ENCODE measurements at places on chromosomes 1 and 21.

- DNase-seq: no peak
Observed at GRCh38 chr1:17233675-17234320, 15.1 kb upstream of the PADI3 start.

- no peak for DNase-seq
Observed at GRCh38 chr1:179087665-179088064, 5.8 kb downstream of the TOR3A start.

DNA sequence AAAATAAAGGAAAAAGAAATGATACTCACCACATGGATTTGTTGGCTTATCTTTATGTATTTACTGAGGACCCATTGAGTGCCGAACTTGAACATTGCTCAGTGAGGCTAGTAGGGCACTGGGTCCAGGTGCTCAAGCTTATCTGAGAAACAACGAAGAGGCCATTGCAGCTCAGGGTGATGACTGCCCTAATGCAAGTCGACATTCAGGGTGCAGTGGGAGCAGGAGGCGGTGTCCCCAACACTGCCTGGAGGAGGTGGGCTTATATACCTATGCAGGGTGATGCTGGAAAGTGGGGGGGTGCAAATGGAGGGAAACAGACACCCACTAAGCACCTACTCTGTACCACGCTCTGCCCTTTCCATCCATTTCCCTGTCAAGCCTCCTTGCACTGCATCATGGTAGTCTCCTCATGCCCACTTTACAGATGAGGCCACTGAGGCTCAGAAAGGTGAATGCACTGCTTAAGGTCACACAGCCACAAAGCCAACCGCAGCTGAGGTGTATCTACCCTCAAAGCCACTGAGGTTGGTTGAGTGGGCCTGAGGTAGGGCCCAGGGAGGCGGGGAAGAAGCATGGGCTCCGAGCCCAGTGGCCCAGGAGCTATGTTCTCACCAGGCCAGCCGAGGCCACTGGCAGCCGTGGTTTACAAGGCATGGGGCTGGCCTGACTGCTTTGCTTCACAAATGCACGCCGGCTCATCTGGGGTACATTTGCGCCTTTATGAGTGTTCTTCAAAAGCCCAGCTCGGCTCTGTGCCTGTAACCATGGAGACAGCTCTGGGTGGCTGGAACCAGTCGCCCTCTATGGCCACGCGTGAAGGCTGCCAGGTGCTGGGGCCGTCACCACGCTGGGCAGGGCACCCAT is 103.8 kb downstream of the EPHB2 start:
- no peak for DNase-seq

- no peak for DNase-seq
Observed at GRCh38 chr1:9751971-9752370, 71.8 kb downstream of the CLSTN1 start.

GRCh38 chr1:31198600-31198999 is 41.1 kb downstream of the NKAIN1 start:
- DNase-seq: no peak

- no peak for DNase-seq
Observed at GRCh38 chr1:213793482-213794067, 194.2 kb upstream of the PROX1 start.

DNA sequence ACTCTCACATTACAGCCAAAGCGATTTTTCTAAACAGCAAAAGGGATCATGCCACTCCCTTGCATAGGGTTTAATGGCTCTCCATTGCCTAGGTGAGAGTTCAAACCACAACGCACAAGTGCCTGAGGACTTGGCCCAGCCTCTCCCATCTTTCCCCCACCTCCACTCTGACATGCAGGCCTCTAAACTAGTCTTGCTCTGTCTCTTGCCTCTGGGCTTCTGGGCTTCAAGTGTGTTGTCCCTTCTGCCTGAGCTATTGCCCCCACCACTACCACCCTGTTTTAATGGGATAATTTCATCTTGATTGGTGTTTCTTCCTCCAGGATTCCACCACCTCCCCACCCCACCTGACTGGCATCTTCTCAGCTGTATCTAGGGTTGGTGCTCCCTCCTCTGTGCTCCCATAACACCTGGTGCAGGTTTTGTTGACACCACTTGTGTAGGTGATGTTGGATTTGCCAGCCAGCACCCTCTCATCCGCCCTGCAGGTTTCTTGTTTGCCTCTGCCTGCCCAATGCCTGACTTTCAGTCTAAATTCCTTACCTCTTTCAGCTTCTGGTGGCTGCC is 2.7 kb upstream of the ZBTB21 start:
- no peak for DNase-seq

- no peak for DNase-seq
Observed at GRCh38 chr1:9910076-9910422, at the start of gene CTNNBIP1. CTNNBIP1 (minus strand) TSS chr1:9910269; CDS start chr1:9872064, 38,205 bp downstream.

GRCh38 chr1:220804202-220804586 is 17.5 kb downstream of the MTARC1 start:
- no peak for DNase-seq

GRCh38 chr1:213994888-213995287 is 7.1 kb downstream of the PROX1 start:
- DNase-seq: no peak

DNA sequence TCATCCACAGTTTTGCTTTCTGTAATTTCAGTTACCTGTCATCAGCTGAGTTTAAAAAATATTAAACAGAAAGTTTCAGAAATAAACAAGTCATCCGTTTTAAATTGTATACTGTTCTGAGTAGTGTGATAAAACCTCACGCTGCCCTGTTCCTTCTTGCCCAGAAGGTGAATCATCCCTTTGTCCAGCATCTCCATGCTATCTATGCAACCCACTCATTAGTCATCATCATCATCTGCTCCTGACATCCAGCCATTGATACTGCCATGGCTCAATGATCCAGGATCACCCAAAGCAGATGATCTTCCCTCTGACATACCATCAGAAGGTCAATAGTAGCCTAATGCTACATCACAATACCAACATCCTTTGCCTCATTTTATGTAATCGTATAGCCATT is 198.3 kb downstream of the SLC44A5 start:
- no peak for DNase-seq

DNA sequence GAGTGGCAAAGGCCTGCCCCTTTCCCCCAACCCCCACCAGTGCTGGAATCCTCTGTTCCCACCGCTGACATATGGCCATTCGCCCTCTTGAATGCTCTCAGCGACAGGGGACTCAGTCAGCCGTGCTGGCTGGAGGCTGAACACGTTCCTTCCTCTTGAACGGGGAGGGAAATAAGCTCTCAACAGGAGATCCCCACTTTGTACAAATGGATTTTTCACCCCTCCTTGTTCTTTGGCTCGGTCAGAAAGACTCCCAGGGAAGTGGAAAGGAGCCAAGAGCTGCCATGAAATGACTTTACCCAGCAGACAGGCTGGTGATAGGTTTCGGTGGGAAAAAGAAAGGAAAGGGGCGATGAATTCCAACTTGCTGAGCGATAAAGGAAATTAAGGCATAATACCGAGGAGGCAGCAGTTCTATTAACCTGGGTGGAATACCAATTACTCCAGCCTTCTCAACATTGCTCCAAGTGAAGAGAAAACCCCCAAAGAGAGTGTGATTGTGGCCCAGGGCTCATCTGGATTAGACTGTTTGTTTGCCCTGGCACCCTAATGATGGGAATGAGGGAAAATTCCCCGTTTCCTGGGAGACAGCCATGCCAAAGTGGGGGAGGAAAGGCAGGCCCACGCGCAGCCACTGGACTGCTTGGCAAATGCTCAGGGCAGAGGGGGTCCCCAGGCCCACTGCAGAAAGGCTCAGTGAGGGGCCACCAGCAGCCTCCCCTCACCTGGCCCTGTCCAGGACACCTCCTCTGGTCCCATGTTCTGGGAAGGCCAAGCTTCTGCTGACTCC is 23.9 kb downstream of the LRP8 start:
- DNase-seq: no peak

DNA sequence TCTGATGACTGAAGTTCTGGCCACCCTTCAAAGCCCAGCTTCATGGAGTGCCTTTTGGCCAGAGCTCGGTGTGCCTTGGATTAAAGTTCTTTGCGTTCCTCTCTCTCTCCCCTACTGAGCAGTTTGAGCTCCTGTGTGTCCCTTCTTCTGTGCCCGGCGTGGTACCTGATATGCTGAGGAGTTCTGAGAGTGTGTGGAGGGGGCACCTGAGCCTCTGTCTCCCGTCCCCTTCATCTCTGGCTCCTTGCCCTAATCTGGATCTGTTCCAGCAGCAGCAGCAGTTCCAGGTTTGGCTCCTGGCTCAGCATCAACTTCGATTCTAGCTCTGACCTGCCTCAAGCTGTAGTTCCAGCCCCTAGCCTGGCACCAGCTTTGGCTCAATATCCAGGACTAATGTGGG is 25.1 kb upstream of the MYCL start:
- DNase-seq: no peak

GRCh38 chr1:53341521-53341895 is 13.6 kb upstream of the LRP8 start:
- no peak for DNase-seq

GRCh38 chr21:17636711-17637110 is 24.0 kb upstream of the BTG3 start:
- no peak for DNase-seq

- no peak for DNase-seq
Observed at GRCh38 chr1:27011058-27011764, 1.4 kb downstream of the TENT5B start.

GRCh38 chr1:220164116-220164515 is 70.2 kb downstream of the IARS2 start:
- no peak for DNase-seq

DNA sequence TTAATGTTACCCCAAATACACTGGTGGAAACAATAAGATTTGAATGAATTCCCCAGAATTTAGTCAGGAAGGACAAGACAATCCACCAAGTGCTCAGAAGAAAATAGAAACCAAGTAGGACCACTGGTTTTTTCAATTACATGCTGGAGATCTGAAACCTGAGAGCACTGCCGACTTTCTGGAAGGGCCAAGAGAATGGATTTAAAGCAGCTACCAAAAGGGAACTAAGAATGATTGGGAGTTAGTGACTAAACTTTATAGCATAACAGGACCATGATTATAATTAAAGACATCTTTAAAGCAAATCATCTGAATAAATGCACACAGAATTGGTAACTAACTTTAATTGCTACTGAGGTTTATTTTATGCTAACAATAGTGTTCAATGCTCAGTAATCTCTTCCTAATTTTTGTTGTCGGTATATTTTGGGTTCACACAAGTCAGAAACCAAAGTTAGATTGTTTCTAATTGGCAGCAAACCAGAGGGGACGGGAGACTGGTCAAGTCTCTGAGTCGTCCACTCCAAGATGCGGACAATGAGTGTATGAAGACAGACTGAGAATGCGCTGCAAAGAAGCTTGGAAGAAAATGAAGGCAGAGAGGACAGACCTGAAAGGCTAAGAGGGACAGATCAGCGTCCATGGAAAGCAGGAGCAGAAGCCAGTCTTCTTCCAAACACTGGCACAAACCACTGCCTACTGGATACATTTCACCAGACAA is 2.3 kb upstream of the RGS13 start:
- no peak for DNase-seq

All from esophagus squamous epithelium (tissue), 5 donors.